Activated T-cell treated with anti-CD3 and anti-CD28 coated beads, Interleukin-2, amount 50 U/mL, for 72 hours (primary cell): ENCODE measurements at places on chromosomes 6 and 20. TPM values are rescaled to one million over a fixed set of nuclear protein-coding genes. Genes with fewer than 3 reads are reported as not detected.

HUS1B gene
- total RNA-seq, result 0.89 TPM

ACOT8 gene
- total RNA-seq, result 27.9 TPM

CAGE1 gene
- total RNA-seq, result 0.31 TPM

SUMO4 gene
- 5.4 TPM for total RNA-seq

GRCh38 chr6:14857001-14857400 is 388.9 kb upstream of the JARID2 start:
- DNase-seq, result no peak

DNA sequence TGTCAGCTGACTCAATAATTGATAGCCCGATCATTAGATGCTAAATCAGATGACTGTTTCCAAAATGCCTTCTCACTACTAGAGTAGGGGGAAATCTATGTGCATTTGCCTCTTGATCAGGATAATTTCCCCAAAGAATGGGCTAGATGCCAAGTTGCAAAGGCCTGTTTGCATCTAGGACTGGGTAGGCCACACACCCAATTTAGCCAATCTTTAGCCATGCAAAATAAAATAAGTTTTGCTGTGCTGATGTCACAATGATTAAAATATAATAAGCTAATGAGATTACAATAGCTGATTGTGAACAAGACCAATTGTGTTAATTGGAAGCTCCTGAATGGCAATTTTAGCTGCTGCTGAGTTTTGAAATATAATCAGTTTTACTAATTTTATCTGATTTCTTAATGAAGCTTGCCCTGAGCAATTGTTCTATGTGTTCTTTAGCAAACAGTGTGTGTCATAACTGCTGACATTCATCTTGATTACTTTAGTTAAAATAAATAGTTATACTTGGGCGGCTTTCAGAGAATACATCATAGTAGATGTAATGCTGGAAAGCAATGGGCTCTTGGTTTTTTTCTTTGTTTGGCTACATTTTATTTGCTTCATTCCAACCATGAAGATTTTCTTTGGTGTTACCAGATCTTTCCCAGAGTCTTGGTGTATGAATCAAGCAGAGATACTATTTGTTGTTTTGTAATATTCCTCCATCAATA is 973.2 kb upstream of the SLC35B3 start:
- DNase-seq, result no peak

DNA sequence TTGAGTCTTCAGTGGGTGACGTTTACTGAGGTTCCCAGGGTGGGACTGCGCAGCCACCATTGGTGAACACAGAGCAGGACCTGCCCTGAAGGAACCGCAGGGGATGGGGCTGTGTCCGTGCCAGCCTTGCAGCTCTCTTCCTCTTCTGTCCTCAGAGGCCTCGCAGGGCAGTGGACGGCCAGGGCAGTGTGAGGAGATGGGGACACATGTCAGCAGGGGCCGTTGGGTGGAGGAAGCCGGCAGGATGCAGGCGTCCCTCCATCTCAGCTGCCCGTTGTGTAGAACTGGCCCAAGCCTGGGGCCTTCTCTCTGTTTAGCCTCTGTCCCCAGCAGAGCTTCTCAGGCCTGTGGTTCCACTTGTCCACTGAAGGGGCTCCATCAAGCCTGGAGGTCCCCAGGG is 53.6 kb upstream of the SMOC2 start:
- DNase-seq, result no peak

DNA sequence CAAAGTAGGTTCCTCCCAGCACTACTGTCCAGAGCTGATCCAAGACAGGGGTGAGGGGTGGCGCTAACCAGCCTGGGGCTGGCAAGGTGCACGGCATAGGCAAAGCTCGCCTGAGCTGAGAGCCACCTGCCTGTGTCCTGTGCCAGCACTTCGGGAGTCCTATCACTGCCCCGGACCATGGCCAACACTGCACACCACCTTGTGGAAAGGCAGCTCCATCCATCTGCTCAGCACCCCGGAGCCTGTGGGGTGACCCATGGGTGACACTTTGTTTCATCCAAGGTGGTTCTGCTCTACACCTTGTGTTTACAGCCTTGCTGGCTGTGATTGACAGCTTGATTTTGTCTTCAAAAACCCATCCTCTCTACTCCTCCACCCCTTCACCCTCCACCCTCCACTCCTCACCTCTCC is 32.9 kb upstream of the GATA5 start:
- DNase-seq, result no peak

DNA sequence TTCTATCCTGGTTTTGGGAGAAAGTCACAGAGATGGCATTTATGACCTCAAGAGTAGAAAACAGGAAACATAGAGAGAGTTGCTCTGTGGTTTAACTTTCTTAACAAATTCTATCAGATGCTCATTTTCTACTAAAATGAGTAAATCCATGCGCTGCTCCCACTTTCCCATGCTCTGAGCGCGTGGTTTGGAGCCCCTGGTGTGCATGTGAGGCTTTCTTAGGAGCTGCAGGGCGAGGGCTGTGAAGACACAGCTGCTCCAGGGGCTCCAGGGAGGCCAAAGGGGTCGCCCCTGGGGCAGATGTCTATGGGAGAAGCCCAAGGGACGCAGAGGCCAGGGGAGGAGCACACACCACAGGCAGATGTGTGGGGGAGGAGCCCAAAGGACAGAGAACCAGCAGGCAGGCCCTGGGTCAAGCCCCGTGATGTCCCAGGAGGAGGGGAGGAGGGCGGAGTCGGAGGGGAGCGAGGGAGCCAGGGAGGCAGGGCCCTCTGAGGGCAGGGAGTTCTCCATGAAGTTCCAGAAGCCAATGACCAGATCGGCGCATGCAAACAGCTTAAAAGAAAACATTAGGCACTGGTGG is 122.9 kb downstream of the IRF4 start:
- DNase-seq, result no peak

- no peak for DNase-seq
These were observed 91.0 kb downstream of the EYA2 start for GRCh38 chr20:46985671-46986070.

- peak; percentile 74 for DNase-seq
These were observed 12.1 kb downstream of the FOXS1 start for GRCh38 chr20:31833130-31833930.

DNA sequence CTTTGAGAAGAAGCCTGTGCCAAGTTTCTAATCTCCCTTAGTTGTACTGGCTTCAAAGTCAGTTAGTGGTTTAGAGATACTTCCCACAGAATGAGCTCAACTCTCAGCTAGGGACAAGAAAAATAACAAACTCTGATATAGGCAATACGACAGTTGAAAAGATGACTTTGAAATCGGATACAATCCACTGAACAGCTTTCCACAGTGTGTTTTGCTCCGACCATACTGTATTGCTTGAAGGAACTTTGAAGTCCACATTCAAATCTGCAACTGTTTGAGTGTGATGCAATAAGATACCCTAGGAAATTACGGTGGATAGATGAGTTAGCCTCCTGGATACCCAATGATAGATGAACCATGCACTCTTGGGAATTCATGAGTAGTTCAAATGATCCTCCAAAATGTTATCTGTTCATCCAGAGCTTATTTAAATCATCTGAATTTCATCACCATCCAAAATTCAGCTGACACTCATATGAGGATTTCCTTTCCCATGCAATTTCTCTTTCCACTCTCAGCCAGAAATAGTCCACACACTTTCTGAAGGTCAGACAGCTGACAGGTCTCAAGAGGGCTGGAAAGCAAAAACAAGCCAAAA is 443.8 kb downstream of the HAO1 start:
- DNase-seq, result no peak

- no peak for DNase-seq
These were observed 6.0 kb upstream of the QKI start for GRCh38 chr6:163408352-163408991.

GRCh38 chr6:2190661-2191389 is 54.6 kb downstream of the GMDS start:
- no peak for DNase-seq

- DNase-seq, result no peak
These were observed 12.9 kb downstream of the MAPK13 start for GRCh38 chr6:36142971-36143838.

DNA sequence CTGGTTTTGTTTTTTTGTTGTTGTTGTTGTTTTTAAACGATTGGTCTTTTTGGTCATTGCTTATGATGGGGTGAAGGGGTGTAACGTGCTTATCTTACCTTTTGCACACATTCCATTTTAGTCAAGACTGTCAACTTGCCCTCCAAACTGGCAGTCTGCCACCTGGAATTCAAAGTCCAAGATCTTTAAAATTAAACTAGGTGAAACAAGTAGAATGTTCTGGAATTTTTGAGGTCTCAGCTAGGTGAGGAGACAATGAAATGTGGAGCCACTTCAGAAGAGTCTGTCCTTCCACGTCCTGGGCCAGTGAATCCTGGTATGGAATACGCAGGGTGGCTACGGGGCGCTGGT is 344.6 kb downstream of the ZFAND3 start:
- no peak for DNase-seq

GRCh38 chr6:94401311-94401710 is 982.0 kb upstream of the EPHA7 start:
- no peak for DNase-seq
